ENCODE measurements at places on chromosomes 1 and 21.

- no peak for DNase-seq
Measured at GRCh38 chr1:54256522-54257345, 56.8 kb downstream of the MRPL37 start.

DNA sequence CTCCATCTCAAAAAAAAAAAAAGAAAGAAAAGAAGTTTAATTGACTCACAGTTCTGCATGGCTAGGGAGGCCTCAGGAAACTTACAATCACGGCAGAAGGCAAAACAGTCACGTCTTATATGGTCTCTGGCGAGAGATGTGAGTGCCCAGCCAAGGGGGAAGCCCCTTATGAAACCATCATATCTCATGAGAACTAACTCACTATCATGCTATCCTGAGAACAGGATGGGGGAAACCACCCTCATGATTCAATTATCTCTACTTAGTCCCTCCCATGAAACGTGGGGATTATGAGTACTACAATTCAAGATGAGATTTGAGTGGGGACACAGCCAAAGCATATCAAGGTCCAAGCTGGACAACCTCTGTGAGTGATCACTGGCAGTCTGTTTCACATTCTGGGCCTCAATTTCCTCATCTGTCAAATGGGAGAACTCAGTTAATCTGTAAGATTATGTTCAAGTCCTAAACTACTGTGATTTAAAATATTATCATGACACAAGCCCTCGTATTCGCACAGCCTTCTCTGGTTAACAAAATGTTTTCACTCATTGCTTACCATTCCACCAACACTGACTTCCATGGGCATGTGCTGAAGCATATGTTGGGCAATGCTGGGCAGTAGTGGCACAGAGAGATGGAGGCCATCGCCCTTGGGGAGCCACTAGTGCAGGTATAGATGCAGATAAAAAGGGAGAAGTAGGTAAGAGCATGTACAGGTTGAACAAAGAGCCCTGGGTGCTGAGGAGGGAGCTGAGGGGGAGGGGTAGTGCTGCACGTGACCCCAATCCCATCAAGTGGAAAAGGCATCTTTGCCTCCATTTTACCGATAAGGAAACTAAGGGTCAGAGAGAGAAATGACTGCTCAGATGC lies 46.2 kb upstream of the SLC2A1 start:
- DNase-seq = peak; percentile 31

GRCh38 chr1:173554089-173554488 lies 48.8 kb downstream of the SLC9C2 start:
- DNase-seq = no peak

GRCh38 chr1:237894131-237894530 lies 3.4 kb upstream of the ZP4 start:
- no peak for DNase-seq

- no peak for DNase-seq
Measured at GRCh38 chr21:33384841-33385331, 18.3 kb upstream of the IFNGR2 start.

GRCh38 chr1:235588916-235589515 lies 60.6 kb downstream of the GNG4 start:
- DNase-seq = no peak

Measured in suppressor macrophage treated with lipopolysaccharide for 1 hour (primary cell).